Activated CD8-positive, alpha-beta memory T cell treated with anti-CD3 and anti-CD28 coated beads for 48 hours (primary cell): ENCODE measurements at places on chromosomes 4 and X.

DNA sequence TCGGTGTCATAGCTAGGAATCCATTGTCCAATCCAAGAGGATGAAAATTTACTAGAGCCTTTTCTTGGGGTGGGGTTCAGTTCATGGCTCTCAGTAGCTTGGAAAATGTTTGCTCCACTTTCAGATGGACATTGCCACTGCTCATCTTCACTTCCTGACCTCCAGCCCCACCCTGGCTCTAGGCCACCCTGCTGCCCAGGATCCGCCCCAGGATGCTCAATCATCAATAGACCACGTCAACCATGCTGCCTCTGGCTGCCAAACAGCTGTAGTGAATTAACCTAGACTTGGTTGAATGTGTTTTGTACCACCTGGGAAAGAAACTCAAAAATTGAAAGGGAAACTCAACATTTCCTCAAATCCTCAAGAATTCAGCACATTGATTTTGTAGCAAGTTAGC lies 37.2 kb upstream of the HSD17B10 start:
- DNase-seq: no peak

DNA sequence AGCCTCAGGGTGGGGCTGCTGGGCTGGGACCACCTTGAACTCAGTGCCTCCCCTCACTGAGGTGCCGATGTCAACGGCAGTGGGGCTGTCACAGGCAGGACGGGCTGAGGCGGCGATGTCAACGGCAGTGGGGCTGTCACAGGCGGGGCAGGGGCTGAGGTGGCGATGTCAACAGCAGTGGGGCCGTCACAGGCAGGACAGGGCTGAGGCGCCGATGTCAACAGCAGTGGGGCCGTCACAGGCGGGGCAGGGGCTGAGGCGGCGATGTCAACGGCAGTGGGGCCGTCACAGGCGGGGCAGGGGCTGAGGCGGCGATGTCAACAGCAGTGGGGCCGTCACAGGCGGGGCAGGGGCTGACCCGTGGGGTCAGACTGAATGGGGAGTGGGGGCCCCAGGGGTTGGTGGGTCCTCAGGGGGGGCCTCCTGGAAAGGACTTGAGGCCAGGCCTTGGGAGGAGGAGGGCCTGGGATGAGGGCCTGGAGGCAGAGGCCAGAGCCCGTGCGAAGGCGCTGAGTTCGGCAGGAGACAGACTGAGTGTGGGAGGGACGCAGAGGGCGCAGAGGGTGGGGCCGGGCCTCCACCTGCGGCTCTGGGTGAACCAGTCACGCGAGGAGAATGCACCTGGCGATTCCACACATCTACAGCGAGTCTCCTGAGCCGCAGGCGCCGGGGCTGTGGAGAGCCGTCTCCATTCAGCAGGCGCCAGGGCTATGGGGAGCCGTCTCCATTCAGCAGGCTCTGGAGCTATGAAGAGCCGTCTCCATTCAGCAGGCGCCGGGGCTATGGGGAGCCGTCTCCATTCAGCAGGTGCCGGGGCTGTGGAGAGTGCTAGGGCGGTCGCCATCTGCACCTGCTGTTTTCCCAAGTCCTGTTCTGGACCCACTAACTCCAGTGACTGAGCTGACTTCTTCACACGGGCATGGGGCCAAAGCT lies 22.9 kb downstream of the ATP5ME start:
- DNase-seq: no peak

DNA sequence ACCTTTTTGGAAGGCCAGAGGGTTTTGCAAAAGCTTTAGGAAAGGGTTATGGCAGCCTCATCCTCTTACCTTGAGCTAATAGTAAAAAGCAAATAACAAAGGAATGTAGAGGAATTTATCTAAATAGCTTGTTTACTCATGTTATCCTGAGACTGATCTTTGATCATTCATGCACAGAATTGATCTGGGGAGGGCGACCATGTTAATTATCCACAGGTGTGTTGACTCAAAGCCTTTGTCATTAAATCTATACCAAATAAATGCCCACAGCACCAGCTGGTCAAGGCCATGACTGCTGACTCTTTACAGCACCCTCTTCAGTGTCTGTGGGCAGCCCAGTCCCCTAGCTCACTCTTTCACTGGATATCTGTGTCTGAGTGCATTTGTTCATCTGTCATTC lies 22.8 kb upstream of the DCLK2 start:
- DNase-seq: no peak

- DNase-seq: no peak
Measured at GRCh38 chr4:34935739-34936138, 1308.6 kb downstream of the ARAP2 start.

DNA sequence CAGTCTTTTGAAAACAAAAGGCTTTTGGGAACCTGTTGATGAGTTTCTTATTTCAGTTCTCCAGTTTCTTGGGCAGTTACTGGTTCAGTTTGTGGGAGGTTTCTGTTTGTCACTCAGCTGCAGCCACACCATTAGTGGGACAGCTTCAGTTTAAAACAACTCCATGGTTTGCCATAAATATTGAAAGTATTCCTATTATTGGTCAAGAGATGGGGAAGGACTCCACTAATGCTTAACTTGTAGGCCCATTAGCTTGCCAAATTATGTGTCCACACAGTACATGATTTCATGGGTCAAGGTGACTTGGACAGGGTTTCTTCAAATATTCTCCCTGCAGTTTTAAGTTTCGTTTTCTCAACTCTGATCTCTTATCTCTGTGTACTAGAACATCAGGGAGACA lies 15.5 kb upstream of the ASIC5 start:
- DNase-seq: no peak

DNA sequence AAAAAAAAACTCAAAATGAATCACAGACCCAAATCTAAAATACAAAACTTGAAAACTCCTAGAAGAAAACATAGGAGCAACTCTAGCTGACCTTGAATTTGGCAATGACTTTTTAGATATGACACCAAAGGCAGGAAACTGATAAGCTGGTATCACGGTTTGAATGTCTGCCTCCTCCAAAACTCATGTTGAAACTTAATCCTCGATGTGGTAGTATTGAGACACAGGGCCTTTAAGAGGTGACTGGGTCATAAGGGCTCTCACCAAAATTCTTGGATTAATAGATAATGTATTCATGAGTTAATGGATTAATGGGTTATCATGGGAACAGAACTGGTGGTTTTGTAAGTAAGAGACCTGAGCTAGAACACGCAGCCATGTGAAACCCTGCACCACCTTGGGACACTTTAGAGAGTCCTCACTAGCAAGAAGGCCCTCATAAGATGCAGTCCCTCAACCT lies 40.5 kb downstream of the FRYL start:
- DNase-seq: no peak

DNA sequence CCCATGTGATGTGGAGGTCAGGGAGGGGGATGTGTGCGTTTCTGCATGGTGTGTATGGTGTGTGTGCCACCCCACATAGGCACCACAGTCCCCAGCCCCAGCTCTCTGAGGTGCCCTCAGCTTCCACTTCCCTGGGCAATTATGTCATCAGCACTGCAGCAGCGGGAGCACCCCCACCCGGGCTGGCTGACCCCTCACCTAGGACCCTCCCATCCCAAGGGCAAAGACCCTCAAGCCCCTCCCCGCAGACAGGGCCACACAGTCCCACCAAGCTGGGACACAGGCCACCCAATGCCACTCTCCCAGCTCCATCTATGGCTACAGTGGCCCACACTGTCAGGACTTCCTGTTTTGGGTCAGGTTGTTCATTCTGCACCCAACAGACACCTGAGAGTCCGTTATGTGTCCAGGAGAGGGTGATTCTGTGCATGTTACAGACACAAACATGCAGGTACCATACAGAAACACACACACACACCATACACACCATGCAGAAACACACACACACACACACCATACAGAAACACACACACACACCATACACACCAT lies 75.2 kb downstream of the JAKMIP1 start:
- DNase-seq: no peak

GRCh38 chr4:113725963-113726362 lies 35.6 kb downstream of the CAMK2D start:
- no peak for DNase-seq

DNA sequence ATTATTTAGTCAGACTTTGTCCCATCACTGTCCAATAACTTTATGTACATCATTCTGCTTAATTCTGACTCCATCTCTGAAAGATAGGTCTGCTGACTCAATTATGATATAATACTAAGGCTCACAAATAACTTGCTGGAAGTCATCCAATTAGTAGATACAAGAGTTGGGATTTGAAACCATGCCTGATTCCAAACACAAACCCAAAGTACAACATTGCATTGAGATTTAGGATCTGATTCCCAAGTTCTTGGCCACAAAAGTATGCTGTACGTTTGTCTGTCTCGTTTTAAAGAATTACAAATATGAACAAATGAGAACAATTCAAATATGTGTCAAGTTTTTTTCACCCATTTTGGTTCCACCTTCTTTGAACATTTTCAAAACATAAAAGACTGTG lies 108.8 kb downstream of the AMELX start:
- DNase-seq: no peak

- no peak for DNase-seq
Measured at GRCh38 chr4:134426821-134427220, 225.2 kb upstream of the PABPC4L start.

DNA sequence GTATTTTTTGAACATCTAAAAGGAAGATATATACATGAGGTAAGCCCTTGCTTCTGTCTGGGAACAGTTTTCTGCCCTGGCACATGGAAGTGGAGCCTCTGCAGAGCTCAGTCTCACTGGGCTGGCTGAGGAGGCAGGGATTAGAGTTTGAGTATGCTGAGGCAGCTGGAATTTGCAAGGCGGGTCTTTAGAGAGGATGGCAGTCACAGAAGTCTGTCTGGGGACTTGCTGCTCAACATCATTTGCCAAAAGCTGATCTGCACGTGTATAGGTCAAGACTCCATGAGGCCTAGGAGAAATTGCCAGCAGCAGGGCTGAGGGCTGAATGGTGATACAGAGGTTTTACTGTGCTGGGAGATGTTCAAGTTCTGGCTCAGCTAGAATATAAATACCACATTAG lies 163.6 kb upstream of the ANK2 start:
- no peak for DNase-seq

- DNase-seq: no peak
Measured at GRCh38 chr4:139552517-139553307, 3.3 kb downstream of the SETD7 start.

DNA sequence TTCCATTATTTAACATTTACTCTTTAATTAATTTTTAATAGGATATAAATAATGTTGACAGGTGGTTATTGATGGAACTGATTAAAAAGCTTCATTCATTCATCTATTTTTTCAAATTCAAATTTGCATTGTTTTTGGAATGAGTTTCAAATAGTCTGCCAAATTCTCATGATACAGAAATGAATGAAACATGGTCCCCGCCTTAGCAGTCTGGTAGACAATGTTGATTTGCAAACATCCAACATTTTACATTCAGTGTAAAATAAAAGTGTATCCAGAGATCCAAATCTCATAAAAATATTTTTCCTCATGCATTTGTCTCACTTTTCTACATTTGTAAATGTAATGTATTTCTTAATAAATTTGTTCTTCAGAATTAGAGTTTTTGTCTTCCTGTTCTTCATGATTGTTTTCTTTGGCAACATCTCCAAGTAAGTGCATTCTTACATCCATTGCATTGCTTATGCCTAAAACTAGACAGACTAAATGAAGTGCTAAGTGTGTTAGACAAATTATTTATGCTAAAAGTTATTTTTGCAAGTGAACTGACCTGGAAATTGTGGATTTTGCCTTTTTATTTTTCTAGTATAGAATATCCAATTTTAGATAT lies 142.3 kb downstream of the PCDH18 start:
- no peak for DNase-seq

DNA sequence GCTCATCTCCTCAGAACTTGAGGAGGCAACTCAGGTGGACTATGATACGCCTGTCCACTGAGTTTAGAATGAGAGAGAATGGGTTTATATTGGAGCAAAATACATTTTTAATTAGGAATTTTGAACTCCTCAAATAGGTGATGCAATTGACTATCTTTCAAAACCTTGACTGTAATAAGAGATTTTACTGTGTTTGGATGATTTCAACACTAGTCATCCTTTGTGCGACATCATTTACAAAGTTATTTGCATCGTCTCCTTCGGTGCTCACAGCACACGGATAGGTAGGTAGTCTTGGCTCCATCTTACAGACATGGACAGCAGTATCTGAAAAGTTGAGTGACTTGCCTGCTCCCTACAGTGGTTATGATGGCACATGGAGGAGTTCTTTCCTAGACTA lies 67.0 kb downstream of the AASDH start:
- DNase-seq: no peak

- no peak for DNase-seq
Measured at GRCh38 chr4:99852199-99852749, 35.6 kb downstream of the DAPP1 start.

DNA sequence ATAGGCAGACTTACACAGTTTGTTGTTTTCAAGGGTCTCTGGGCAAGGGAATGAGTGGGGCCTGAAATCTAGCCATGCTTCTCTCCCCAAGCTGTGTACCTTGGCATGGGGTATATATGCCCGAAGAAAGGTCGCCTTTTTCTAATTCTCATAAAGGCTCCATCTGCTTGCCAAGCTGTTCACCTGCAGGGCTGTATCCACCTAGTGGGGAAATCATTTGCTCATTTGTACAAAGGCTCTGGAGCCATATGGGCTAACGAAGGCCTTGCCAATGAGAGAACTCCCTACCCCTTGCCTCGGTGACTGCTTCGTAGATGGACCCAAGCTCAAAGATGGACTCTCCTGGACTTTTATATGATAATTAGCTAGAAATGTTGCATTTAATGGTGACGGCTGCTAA lies 1097.0 kb downstream of the PDHA2 start:
- no peak for DNase-seq

GRCh38 chr4:41540687-41541086 lies 2.7 kb downstream of the LIMCH1 start:
- no peak for DNase-seq

GRCh38 chr4:35604724-35605123 lies 639.6 kb downstream of the ARAP2 start:
- DNase-seq: no peak

GRCh38 chrX:47797084-47797483 lies 39.6 kb upstream of the ZNF81 start:
- no peak for DNase-seq

GRCh38 chr4:37138789-37139188 lies 105.8 kb upstream of the NWD2 start:
- DNase-seq: no peak

DNA sequence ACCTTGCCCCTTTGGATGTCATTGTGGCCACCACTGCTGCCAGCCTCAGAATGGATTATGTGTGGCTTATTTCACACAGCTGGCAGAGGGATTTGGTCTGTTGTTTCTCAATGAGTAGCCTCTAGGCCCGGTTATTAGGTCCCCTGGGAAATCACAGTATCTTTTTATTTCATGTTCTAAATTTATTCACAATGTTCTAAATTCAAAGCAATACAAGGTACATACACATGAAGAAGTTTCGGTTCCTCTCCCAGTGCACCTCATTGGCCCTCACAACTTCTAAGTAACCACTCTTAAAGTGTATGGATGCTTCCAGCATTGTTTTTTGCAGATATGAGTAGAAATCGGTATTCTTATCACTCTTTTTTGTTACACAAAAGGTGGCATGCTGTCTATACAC lies 262.7 kb downstream of the RCHY1 start:
- DNase-seq: no peak

GRCh38 chr4:146949559-146949958 lies 3.9 kb upstream of the TTC29 start:
- no peak for DNase-seq

- DNase-seq: peak; percentile 44
Measured at GRCh38 chrX:65706041-65706828, 38.8 kb downstream of the MSN start.

- DNase-seq: no peak
Measured at GRCh38 chr4:127069675-127070074, 563.1 kb upstream of the INTU start.

- DNase-seq: no peak
Measured at GRCh38 chr4:156598138-156598681, 373.4 kb downstream of the PDGFC start.
